ENCODE measurements at places on chromosomes 2 and 18.
A peak's percentile ranks its signal among the peaks of the same experiment; 100 is the strongest.

DNA sequence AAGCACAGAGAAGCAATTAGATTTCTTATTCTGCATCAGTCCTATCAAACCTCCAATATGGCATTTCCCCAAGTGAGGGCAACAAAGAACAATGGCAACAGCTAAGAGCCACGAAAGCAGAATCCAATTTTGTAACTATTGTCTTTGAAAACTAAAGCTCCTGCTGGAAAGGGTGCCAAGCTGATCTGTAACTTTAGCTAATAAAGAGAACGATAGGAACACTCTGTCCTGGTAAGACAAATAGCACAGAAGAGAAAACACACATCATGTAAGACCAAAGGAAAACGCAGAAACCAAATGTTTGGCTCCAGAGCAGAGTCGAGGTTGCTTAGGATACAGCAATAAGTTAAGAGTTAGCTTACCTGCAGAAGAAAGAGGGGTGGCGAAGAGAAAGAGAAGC lies 160.5 kb downstream of the STK39 start:
- DNase-seq, result no peak

DNA sequence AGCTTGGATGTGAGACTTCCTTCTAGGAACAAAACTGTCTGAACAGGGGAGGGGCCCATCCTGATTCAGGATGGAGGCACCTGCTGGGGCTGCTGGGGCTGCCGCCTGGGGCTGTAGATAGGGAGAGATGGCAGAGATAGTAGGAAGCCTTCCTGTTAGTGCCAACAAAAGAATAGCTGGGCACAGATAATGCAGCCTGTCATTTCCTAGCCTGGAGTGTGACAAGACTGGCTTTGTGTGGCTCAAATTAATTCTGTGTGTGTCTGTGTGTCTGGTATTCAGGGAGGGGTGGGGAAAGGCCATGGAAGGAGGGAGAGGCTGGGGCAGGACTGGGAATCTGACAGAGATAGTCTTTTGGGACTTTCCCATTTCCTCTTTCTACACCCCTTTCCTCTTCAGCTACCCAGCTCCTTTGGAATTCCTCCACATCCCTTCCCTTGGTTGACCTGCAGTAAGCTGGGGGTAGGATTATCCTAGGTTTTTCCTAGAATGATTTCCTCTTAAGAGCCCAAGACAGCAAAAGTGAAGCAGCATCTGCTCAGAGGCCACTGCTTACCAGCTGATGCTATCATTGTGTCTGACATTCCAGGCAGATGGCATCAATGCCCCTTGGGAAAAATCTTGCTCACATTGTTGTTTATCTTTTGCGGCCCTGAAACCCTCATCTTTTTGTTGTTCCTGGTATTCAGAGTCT lies 144.9 kb upstream of the LHCGR start:
- no peak for DNase-seq

GRCh38 chr2:63673865-63674533 lies 85.2 kb downstream of the MDH1 start:
- no peak for DNase-seq

GRCh38 chr2:159013103-159013502 lies 44.7 kb downstream of the TANC1 start:
- no peak for DNase-seq

GRCh38 chr2:234840336-234840735 lies 111.5 kb upstream of the SH3BP4 start:
- DNase-seq, result peak; percentile 97

- no peak for DNase-seq
Measured at GRCh38 chr2:49186050-49186648, 31.8 kb upstream of the FSHR start.

DNA sequence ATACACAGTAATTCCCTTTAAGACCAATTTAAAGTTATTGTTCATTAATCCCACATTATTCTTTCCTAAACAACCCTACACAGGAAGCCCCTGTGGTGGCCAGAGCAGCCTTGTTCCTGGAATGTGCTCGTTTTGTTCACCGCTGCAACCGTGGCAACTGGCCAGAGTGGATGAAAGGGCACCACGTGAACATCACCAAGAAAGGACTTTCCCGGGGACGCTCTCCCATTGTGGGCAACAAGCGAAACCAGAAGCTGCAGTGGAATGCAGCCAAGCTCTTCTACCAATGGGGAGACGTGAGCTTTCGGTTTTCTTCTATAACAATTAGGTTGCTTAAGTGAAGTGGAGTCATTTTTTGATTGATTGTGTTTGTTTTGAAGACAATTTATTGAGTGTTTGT lies 101.0 kb downstream of the UNC80 start:
- DNase-seq, result peak; percentile 35

DNA sequence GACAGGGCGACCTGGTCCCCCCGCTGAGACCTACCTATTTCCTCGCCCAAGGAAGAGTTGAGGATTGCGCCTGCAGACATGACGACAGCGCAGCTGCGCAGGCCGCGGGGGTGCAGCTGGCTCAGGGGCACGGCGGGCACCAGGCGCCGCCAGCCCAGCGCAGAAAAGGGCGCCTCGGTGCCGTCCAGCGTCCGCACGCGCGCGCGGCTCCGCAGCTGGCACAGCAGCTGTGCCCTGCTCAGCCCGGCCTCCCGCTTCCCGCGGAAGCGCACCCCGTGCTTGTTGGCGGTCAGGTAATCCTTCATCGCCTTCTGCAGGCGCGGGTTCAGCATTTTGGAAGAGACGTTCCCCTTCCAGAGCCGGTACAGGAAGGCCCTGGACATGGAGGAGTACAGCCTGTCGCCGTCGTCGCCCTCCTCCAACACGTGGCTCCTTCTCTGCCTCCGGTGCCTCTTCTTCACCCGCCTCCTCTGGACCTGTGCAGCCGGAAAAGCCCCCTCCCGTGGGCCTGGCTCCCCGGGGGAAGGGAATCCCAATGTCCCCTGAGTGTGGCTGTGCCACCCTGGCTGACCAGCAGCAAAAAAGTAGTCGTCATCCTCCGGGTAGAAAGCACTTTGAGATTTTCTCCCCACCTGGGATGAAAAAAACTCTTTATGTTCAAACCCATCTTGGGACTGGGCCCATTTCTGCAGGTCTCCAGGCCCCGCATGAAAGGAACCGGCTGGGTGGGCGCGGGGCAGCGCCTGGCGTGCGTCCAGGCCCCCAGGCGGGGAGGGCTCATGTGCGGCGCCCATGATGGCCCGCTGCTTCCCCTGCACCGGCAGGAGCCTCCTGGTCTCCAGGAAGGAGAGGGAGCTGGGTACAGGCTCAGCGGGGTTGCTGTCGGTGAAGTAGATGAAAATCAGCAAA lies 42.7 kb downstream of the ST6GAL2 start:
- DNase-seq, result no peak

GRCh38 chr2:174524527-174524926 lies 37.7 kb upstream of the GPR155 start:
- DNase-seq, result no peak

DNA sequence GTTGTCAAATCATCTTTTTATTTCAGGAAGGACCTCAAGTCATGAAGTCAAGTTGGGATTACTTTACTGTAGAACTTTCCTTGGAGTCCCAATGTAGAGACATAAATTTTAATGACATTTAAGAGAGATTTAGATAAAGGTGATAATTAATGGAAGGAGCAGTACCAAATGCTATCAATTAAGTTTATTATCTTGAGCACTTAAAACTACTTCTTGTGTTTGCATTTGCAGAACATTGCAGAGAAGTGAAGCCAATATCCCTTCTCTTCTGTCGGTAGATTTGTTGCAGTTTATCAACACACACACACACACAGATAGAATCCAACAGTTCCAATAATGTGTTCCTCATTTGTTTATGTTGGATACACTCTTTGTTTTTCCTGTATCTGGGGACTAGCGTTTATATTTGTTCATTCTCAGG lies 570.7 kb downstream of the EPHA4 start:
- DNase-seq, result no peak

DNA sequence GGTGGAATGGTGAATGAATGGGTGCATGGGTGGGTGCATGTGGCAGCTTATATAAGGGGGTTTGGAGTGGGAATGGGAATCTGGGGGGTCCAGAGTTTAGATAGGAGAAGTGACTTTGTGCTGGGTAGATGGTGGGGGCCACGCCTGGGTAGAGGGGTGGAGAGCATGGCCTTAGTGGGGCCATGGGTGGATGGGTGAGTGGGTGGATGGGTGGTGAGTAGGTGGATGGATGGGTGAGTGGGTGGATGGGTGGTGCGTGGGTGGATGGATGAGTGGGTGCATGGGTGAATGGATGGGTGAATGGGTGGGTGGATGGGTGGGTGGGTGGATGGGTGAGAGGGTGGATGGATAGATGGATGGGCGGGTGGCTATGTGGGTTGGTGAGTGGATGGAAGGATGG lies 53.9 kb downstream of the MYO7B start:
- no peak for DNase-seq

DNA sequence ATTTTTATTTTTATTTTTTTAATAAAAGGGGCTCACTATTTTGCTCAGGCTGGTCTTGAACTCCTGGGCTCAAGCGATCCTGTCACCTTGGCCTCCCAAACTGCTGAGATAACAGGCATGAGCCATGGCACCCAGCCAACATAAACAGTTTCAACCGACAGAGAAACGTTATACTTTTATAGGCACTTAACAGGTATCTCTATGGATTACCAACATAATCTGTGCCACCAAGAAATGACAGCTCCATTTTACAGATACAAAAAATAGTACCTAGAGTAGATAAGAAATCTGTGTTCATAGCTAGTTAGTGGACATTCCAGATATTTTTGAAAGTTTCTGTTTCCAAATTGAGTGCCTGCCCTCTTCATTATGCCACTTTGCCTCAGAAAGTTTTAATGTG lies 1316.7 kb downstream of the LRP1B start:
- no peak for DNase-seq

DNA sequence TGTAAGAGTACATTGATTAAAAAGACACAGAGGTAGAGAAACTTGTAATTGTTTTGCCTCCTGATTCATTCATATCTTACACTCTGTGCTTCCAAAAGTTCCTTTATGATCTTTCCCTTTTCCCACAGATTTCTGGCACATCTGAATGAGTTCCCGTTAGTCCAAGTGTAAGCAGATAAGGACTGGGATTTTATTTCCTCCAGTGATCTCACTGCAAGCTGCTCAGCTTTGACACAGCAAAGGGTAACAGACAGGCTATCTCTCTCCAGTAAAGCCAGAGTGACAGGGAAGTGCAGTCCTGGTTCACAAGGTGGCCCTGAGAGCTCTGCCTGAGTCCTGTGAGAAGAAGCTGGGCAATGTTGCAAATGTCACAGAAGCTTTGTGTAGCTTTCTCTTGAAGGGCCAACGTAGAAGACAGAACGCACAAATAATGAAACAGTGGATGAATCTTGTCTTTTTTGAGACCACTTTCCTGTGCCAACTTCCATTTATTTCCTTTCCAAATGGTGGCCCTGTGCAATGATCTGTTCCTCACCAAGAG lies 32.5 kb upstream of the KCNE4 start:
- DNase-seq, result no peak

DNA sequence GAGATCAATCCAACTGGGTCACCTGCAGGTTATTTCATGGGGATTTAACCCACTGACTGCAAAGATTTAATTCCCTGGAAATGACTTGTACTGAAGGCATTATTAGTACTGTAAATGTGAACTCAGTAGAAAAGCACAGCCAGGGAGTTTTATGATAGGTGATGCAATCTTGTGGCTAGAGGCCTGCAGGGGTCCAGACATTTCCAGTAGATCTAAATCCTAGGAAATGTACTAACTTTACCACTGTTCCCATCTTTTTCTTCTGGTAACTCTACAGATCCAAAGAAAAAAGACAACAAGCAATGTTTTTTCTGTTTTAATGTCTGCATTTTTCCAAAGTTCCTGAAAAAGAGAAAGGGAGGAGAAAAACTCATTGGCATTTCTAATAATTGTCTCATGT lies 500.1 kb downstream of the ARHGAP15 start:
- DNase-seq, result peak; percentile 53

- no peak for DNase-seq
Measured at GRCh38 chr2:144256996-144257707, 262.8 kb downstream of the ZEB2 start.

GRCh38 chr18:61929881-61930640 lies 37.3 kb upstream of the RNF152 start:
- DNase-seq, result no peak

- no peak for DNase-seq
Measured at GRCh38 chr2:128516938-128517337, 198.3 kb upstream of the HS6ST1 start.

DNA sequence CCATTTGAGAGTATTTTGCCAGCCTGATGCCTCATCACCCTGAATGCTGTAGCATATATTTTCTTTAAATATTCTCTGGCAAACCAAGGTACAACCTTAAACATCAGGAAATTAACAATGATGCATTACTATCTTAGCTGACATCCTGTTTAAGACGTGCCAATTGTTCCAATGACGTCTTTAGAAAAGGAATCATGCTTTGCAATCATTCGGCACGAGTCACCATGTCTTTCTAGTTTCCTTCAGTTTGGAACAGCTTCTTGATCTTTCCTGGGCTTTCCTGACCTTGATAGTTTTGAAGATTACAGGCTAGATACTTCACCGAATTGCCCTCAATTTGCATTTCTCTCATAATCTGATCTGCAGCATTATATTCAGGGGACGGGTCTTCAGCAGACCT lies 88.2 kb upstream of the GLI2 start:
- peak; percentile 13 for DNase-seq

DNA sequence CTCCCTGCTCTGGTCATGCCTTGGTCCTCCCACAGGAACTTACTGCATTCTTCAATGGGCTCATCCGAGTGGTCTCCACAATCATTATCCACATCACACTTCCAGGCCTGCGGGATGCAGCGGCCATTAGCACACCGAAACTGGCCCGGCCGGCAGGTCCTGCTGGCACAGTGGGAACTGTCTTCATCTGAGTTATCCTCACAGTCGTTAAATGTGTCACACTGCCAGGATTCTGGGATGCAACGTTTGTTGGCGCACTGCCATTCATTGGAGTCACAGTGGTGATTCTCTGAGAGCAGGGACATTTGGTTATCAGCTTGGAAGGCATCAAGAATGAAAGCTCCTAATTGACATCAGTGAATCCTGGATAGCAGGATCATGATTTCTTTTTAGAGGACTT lies 104.5 kb downstream of the DHRS9 start:
- DNase-seq, result no peak

Data from brain microvascular endothelial cell (primary cell).